T-helper 1 cell (primary cell): ENCODE measurements at places on chromosomes 16 and 17.

- DNase-seq: no peak
These were observed 2.1 kb downstream of the DHRS11 start for GRCh38 chr17:36593656-36594316.

DNA sequence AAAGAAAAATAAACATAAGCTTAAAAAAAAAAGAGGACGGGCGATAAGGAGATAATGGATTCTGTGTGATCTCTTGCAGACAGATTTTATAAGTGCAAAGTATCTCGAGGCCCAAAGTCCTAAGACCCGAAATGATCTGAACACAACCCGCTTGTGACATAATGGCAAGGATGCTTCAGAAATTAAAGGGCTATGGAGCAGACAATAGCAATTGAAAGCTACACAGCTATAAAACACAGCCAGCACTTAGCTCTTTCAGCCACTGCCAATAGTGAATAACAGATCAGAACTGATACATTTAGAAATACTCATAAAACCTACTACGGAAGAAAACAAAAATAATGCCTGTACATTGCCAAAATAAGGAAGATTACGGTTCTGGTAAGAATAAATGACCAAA is 117.5 kb downstream of the ZFHX3 start:
- DNase-seq: no peak

GRCh38 chr17:49977463-49978389 is 8.7 kb downstream of the DLX4 start:
- DNase-seq: no peak

DNA sequence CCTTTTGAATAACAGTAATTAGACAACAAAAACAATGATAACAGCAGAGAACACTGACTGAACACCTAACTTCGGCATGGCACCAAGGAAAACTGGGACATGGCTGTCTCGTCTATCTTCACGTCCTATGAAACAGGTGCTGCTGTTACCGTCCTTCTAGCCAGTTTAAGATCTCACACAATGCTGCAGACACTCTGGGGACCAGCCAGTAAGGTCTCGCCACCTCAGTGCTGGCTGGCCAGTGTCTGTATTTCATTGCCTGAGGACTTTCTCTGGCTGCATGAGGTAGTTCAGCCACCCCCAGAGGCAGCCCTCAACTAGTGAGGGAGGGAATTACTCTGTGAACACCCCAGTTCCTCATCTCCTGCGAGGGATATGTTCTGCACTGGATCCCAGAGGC is 57.6 kb downstream of the AMFR start:
- no peak for DNase-seq

- DNase-seq: no peak
These were observed 410.8 kb downstream of the NPIPA8 start for GRCh38 chr16:17925761-17926160.

DNA sequence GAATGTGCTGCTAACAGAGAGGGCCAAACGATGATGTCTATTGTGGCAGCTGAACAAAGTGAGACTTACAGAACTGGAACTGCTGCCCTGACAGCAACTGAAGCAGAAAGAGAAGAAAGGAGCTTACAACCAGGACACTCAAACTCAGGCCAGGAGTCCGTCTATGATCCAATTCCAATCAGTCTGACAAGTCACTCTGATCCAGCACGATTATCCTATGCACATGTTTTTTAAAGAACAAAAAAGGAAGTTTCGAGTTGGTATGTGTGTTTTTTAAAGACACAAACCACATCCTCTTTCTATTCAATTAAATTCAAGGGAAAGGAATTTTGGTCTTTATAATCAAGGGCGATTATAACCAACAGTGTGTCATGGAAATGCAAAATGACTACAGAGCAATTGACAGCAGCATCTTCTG is 42.4 kb upstream of the MTMR4 start:
- DNase-seq: no peak

GRCh38 chr17:64385187-64386083 is 5.2 kb downstream of the PECAM1 start:
- no peak for DNase-seq

- DNase-seq: no peak
These were observed 116.8 kb upstream of the NETO2 start for GRCh38 chr16:47260503-47260902.

- DNase-seq: no peak
These were observed 6.8 kb downstream of the MRTFB start for GRCh38 chr16:14077918-14078317.

DNA sequence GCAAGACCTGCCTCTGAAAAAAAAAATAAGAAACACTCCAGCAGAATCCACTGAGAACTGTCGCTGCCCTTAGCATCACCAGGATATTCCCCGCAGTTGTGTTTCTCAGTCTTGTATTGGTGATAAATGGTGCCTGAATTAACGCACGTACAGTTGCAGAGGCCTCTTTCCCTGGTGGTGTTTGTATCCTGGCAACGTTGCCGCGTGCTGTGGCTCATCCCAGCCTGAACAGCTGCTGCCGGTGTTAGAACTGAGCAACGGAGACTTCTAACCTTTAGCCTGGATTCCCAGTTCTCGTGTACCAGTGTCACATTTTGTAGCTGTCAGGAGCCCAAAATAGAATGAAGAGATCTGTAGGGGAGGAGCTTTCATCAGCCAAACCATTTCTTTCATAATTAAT is 4.8 kb downstream of the MLYCD start:
- no peak for DNase-seq
